ENCODE measurements at places on chromosomes 4 and X.

DNA sequence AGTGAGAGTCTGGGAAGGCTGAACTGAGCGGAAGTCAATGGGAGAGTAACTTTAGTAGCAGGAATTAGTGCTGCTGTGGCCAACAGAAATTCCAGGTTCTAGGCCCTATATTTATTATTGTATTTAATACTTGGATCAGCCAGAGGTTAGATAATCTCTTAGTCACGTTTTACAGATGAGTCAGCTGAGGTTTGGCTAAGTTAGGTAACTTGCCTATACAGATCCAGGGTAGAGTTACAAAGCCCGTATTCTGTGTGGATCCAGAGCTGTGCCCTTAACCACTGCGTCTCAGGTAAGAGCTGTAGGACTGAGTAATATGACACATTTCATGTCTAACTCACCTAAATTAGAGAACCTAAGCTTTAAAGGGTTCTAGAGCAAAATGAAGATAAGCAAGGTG is 20.5 kb downstream of the PSMD10 start:
- DNase-seq, result no peak

DNA sequence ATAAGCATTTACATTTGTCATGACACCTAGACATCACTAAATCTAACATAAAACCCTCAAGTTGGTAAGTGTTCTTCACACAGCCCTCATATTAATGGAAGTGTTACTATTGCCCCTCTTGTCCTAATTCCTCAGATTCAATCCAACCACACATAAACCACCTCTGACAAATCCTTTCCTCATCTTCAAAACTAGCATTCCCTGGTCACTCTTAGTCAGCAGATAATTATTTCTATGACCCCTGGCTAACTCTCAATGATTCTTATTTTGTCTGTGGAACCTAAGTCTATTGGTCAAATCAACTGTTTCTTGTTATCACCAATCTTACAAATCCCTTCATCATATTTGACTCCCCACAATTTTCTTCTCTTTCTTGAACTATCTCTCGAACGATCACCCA is 168.6 kb downstream of the PPP3CA start:
- no peak for DNase-seq

- peak; percentile 11 for DNase-seq
Observed at GRCh38 chr4:8319061-8319460, 49.5 kb downstream of the HTRA3 start.

DNA sequence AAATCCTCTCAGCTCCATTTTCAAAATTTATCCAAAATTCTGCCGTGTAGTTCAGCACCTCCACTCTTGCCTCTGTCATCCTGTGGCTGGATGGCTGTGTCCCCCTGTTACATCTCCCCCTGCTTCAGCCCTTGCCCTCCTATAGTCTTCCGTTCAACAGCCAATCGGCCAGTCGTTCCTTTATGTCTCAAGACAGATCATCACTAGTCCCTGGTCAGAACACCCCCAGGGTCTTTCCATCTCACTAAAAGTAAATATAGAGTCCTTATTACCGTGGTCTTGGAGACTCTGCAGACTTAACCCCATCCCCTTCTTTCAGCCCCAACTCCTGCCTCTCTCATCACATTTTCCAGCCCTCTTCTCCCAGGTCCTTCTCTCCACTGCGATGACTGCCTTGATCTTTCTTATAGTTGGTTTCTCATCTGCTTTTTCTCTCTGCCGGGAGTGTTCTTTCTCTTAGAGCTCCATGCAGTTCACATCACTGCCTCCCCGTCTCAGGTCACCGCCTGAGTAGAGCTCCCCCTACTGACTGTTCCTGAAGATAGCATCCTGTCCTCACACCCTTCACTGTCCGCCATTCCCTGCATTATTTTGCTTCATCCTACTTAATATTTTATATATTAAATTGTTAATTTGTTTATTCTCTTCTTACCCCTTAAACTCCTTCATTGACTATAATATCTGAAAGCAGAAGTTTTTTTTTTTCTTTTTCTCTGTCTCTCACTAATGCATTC is 736.9 kb upstream of the MAGEB2 start:
- DNase-seq, result no peak

GRCh38 chr4:37968747-37969146 is 8.5 kb downstream of the PTTG2 start:
- DNase-seq, result no peak

- DNase-seq, result no peak
Observed at GRCh38 chr4:2500547-2500946, 31.6 kb downstream of the RNF4 start.

DNA sequence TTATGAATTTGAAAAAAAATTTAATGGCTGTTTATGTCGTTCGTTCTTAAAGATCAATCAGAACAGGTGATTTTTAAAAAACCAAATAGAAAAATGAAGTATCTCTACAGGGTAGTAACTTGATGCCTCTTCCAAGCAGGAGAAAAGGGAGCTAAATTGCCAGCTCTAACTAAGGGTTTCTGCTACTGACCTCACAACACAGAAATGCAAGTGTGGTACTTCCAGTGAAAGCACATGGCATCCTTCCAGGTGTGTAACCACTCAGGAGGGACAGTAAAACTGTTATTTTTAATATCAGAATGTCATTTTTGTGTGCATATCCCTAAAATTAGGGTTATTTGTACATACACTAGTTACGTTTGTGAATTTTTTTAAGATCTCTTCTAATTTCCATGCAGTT is 116.8 kb upstream of the ZCCHC13 start:
- no peak for DNase-seq

GRCh38 chr4:148477276-148477675 is 35.1 kb upstream of the NR3C2 start:
- no peak for DNase-seq

DNA sequence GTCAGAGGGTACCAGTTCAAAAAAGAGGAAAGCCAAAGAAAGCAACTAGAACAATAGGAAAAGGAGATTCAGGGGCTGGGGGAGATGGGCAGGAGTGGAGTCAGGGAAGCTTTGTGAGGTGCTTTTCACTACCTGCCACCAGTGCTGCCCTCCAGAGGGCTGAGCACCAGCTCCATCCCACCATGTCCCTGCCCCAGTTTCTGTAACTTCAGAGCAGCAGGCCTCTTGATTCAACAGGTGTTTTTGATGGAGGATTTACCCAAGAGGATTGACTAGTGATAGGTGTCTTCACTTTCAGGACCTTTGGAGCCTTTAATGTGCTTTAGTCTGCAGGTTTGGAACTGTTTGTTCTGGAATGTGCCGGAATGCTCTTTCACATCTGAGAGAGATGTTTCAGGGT is 12.1 kb downstream of the KIT start:
- DNase-seq, result no peak
